IMR-90 (cell line): ENCODE measurements at places on chromosomes 2 and 18. TPM values are rescaled to one million over a fixed set of nuclear protein-coding genes. Genes with fewer than 3 reads are reported as not detected.

ABCG8 gene
- not detected in 2 replicates for total RNA-seq

ZNF519 gene
- 3.3 and 4.7 TPM in 2 replicates for total RNA-seq

TEX44 gene
- total RNA-seq = not detected in 2 replicates

DOK6 gene
- total RNA-seq = 2.7 and 3.9 TPM in 2 replicates

ICOS gene
- total RNA-seq = not detected in 2 replicates

NGEF gene
- total RNA-seq = 1.1 TPM in 2 replicates

CRYBA2 gene
- not detected in 2 replicates for total RNA-seq

CCDC85A gene
- total RNA-seq = 2.2 and 2.8 TPM in 2 replicates

TIA1 gene
- 93.3 and 103 TPM in 2 replicates for total RNA-seq

RAPH1 gene
- 13.1 and 15.1 TPM in 2 replicates for total RNA-seq

NT5DC4 gene
- total RNA-seq = not detected in 2 replicates

GRB14 gene
- total RNA-seq = not detected in 2 replicates

- no peak overlapping the region for H3K4me3 ChIP-seq
- no peak for DNase-seq
- H3K27me3 ChIP-seq = no peaks in the 10 kb centered on the region
- H3K27ac ChIP-seq = no peak overlapping the region
- H3K36me3 ChIP-seq = peaks cover 57% of the 10 kb centered on the region
- H3K4me1 ChIP-seq = peaks cover 3% of the 10 kb centered on the region; the same call in 1 of the 2 replicates
Measured at GRCh38 chr2:218663901-218664300, 4.4 kb downstream of the BCS1L start.

DNA sequence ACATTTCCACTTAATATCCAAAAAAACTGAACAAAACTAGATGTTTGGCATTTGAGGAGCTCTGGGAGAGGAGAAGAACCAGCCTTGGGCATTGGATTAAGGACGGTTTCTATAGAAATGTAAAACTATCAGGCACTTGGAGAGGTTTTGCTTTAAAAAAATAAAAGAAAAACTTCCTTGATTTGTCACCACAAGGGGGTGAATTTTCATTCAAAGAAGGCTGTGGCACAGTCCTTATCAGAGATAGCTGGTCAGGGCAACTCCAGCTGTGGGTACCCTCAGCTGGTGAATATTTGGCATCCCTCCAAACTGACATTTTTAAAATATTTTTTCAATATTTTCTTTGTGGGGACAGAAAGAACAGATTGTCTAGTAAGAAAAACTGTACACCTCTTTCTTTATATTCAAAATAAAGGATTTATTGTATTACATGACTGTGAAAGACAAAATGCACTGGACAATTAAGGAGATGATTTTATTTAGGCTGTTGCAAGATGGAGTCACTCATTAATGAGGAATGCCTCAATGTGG lies 46.1 kb upstream of the TBC1D8 start:
- H3K4me3 ChIP-seq = no peak overlapping the region
- no peak for DNase-seq
- no peaks in the 10 kb centered on the region; the same call in 1 of the 2 replicates for H3K4me1 ChIP-seq
- no peaks in the 10 kb centered on the region for H3K36me3 ChIP-seq

DNA sequence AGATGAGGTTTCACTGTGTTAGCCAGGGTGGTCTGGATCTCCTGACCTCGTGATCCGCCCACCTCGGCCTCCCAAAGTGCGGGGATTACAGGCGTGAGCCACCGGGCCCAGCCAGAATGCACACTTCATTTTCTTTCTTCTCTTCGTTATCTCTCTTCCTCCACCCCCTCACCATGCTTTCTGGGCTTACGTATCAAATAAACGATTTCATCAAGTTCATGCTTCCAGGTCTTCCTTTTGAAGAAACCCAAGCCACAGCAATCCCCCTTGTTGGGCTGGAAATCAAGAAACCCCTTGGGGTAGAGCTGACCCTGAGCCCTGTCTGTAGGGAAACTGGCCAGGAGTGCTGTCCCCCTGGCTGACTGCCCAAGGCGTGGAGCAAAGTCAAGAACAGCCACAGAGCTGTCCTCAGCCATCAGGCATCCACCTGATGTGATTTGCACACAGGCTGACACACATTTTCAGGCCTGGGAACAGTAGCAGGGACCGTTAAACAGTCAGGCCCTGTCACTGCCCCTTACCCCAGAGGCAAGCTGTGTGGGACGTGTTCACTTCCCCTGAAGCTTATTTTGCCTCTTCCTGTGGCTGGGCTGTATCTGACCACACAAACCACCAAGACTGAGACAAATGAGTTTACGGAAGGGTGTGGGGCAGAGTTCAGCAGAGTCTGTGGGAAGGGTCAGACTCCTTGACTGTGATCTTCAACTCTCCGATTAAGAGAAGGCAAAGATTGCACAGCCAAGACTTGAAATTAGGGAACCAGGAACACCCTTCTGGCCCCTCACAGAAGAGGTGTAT lies 15.1 kb upstream of the NMUR1 start:
- no peak overlapping the region for H3K27ac ChIP-seq
- peaks cover 9% of the 10 kb centered on the region for H3K27me3 ChIP-seq
- H3K4me1 ChIP-seq = peaks cover 5% of the 10 kb centered on the region; the same call in 1 of the 2 replicates
- no peak overlapping the region for H3K4me3 ChIP-seq

GRCh38 chr18:37408676-37409265 lies 156.8 kb downstream of the CELF4 start:
- H3K27ac ChIP-seq = no peak overlapping the region
- DNase-seq = no peak
- H3K4me1 ChIP-seq = peaks cover 2% of the 10 kb centered on the region; the same call in 1 of the 2 replicates
- no peak overlapping the region for H3K4me3 ChIP-seq
- H3K36me3 ChIP-seq = no peaks in the 10 kb centered on the region

GRCh38 chr2:109423556-109424359 lies 190.0 kb downstream of the SEPTIN10 start:
- H3K4me1 ChIP-seq = peaks cover 16% of the 10 kb centered on the region
- DNase-seq = no peak
- peaks cover 29% of the 10 kb centered on the region for H3K36me3 ChIP-seq
- H3K27me3 ChIP-seq = no peaks in the 10 kb centered on the region

DNA sequence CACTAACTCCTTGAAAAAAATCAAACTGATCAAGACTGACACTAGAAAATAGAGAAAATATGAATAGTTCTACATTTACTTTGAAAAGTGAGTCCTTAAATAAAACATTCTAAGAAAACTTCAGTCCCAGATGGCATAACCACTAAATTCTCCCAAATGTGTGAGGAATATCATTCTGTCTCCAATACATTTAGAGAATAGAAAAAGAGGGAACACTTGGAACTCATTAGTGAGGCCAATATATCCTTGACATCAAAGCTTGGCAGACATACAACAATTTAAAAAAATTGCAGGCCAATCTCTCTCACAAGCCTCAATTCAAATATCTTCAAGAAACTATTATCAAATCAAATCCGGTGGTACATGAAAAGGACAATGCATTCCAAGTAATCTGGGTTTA lies 79.3 kb upstream of the TMEM247 start:
- no peaks in the 10 kb centered on the region for H3K27me3 ChIP-seq
- H3K4me1 ChIP-seq = no peaks in the 10 kb centered on the region
- no peaks in the 10 kb centered on the region for H3K36me3 ChIP-seq
- no peak overlapping the region for H3K27ac ChIP-seq
- no peak overlapping the region for H3K4me3 ChIP-seq

GRCh38 chr2:23273786-23274185 lies 111.2 kb upstream of the KLHL29 start:
- peaks cover under 1% of the 10 kb centered on the region; the same call in 1 of the 2 replicates for H3K27me3 ChIP-seq
- no peaks in the 10 kb centered on the region for H3K4me1 ChIP-seq
- H3K36me3 ChIP-seq = no peaks in the 10 kb centered on the region
- no peak for DNase-seq

GRCh38 chr2:74334931-74335333 lies 8.3 kb downstream of the SLC4A5 start:
- no peaks in the 10 kb centered on the region for H3K36me3 ChIP-seq
- H3K4me3 ChIP-seq = no peak overlapping the region
- H3K4me1 ChIP-seq = no peaks in the 10 kb centered on the region
- peaks cover 12% of the 10 kb centered on the region for H3K27me3 ChIP-seq
- peak; percentile 72 for DNase-seq
- H3K27ac ChIP-seq = no peak overlapping the region

DNA sequence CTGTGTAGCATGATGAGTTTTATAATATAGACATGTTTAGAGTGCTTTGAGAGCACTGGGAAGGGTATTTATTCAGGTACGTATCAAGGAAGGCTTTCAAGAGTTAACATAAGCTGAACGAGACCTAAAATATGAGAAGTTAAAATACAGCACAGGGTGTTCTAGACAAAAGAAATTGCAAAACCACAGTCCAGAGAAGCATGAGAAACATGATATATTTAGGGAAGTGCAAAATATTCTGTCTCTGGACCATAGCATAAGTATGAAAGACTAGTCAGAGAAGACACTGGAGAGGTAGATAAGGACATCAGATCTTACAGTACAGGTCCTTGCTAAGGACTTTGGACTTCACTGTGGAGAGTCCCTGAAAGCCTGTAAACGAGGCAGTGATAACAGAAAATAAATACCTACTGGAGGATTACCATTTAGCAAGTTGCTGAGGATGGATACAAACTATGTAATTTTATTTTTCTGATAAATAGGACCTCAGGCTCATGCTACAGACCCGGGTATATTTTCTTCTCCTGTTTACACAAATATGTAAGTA lies 43.7 kb downstream of the FSIP2 start:
- no peaks in the 10 kb centered on the region for H3K4me1 ChIP-seq
- no peaks in the 10 kb centered on the region for H3K36me3 ChIP-seq
- no peaks in the 10 kb centered on the region for H3K27me3 ChIP-seq
- DNase-seq = no peak
- H3K27ac ChIP-seq = no peak overlapping the region

- no peak overlapping the region for H3K27ac ChIP-seq
- no peak overlapping the region for H3K4me3 ChIP-seq
- no peak for DNase-seq
- no peaks in the 10 kb centered on the region for H3K36me3 ChIP-seq
Measured at GRCh38 chr2:208172125-208172524, 8.7 kb upstream of the CRYGA start.

DNA sequence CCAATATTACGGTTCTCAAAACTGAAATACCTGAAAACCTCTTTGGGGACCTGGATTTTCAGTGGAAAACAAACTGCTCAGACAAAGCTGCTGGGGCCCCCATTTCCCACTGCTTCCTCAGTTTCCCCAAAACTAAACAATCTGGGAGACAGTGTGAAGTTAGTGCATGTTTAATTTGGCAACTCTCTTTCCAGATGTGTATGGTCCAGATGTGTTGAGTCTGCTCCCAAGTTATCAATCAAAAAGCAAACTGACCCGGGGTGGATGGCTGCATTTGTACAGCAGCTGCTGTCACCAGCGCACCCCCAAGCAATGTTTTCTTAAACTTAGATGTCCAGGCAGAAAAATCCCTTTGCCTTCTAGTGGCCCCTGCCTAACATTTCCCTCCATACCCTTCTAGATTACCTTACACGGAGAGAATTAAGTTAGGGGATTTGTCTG lies 136.9 kb downstream of the COPS8 start:
- no peak overlapping the region for H3K4me3 ChIP-seq
- DNase-seq = peak; percentile 59
- peaks cover 30% of the 10 kb centered on the region for H3K4me1 ChIP-seq
- H3K27me3 ChIP-seq = no peaks in the 10 kb centered on the region

GRCh38 chr18:7609617-7610016 lies 42.5 kb downstream of the PTPRM start:
- no peak overlapping the region for H3K27ac ChIP-seq
- H3K4me3 ChIP-seq = no peak overlapping the region
- H3K36me3 ChIP-seq = no peaks in the 10 kb centered on the region
- H3K4me1 ChIP-seq = peaks cover 18% of the 10 kb centered on the region
- H3K27me3 ChIP-seq = no peaks in the 10 kb centered on the region
- no peak for DNase-seq

- no peaks in the 10 kb centered on the region for H3K4me1 ChIP-seq
- no peak overlapping the region for H3K4me3 ChIP-seq
- DNase-seq = peak; percentile 7
- peaks cover 34% of the 10 kb centered on the region for H3K36me3 ChIP-seq
- no peaks in the 10 kb centered on the region for H3K27me3 ChIP-seq
Measured at GRCh38 chr2:60764736-60765534, 8.9 kb downstream of the PAPOLG start.

GRCh38 chr18:47993409-47993808 lies 63.0 kb upstream of the SMAD2 start:
- no peak for DNase-seq
- no peak overlapping the region for H3K27ac ChIP-seq
- H3K4me3 ChIP-seq = no peak overlapping the region
- no peaks in the 10 kb centered on the region for H3K4me1 ChIP-seq

DNA sequence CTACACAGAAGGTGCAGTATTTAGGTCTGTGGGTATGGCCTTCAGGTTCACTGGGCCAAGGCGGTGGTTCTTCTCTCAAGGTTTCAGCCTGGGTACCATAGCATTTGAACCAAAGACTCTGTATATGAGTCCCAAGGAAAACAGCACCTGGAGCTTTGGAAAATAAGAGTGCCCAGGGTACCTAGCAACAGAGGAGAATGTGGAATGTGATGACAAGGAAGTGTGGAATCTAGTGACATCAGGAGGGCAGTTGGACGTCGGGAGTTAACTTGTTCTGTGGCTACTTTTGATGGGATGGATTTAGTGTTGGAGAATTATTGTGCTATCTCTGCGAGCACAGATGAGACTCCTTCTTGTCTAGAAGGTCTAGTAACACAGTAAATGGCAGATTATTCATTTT lies 201.2 kb downstream of the NOL4 start:
- no peak overlapping the region for H3K27ac ChIP-seq
- H3K27me3 ChIP-seq = no peaks in the 10 kb centered on the region
- no peak overlapping the region for H3K4me3 ChIP-seq
- H3K36me3 ChIP-seq = no peaks in the 10 kb centered on the region
- peak; percentile 4 for DNase-seq

GRCh38 chr18:78246050-78246449 lies 733.6 kb upstream of the SALL3 start:
- H3K4me1 ChIP-seq = no peaks in the 10 kb centered on the region
- DNase-seq = no peak
- H3K27ac ChIP-seq = no peak overlapping the region
- no peaks in the 10 kb centered on the region for H3K27me3 ChIP-seq
- H3K36me3 ChIP-seq = no peaks in the 10 kb centered on the region
- H3K4me3 ChIP-seq = no peak overlapping the region

- DNase-seq = no peak
- H3K4me1 ChIP-seq = no peaks in the 10 kb centered on the region
- H3K4me3 ChIP-seq = no peak overlapping the region
- no peaks in the 10 kb centered on the region for H3K27me3 ChIP-seq
Measured at GRCh38 chr18:48206887-48207286, 202.3 kb downstream of the ZBTB7C start.
